ENCODE measurements at places on chromosomes 5 and 9. TPM values are rescaled to one million over a fixed set of nuclear protein-coding genes. Genes with fewer than 3 reads are reported as not detected.

The SPINK13 gene
- polyA plus RNA-seq = not detected

The FAM200C gene
- polyA plus RNA-seq = 0.57 TPM

The FGF1 gene
- polyA plus RNA-seq = 0.08 TPM

The PCDHGB3 gene
- polyA plus RNA-seq = 0.07 TPM

The FOXD4L5 gene
- not detected for polyA plus RNA-seq

The SELENOP gene
- polyA plus RNA-seq = 1,788 TPM

The CNTNAP3 gene
- 0.96 TPM for polyA plus RNA-seq

The ANKRD20A1 gene
- polyA plus RNA-seq = 1.3 TPM

The PTGES2 gene
- polyA plus RNA-seq = 28.2 TPM

The QRFP gene
- polyA plus RNA-seq = not detected

The SPOCK1 gene
- 0.18 TPM for polyA plus RNA-seq

The MSX2 gene
- polyA plus RNA-seq = 0.09 TPM

The SLC45A2 gene
- polyA plus RNA-seq = 0.01 TPM

The ECM2 gene
- polyA plus RNA-seq = 14.1 TPM

DNA sequence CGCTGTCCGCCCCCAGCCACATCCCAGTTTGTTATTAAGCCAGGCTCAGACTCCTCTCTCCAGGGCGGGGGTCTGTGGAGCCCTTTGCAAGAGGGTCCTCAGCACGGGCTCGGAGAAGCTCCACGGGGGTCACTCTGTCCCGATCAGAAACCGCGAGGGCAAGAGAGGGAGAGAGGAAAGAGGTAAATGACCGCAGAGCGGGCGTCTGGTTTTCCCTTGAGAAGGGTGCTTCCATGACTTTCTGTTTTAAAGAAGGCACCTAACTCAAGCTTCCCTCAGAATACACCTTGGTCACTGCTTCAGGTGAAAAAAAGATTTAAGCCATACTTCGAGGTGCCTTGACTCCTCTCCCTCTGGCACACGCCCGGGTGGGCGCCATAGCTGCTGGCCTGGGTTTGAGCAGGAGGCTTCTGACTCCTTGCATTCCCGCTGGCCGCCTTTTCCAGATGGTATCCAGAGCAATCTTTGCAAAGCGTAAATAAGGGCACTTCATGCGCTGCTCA, 5.8 kb upstream of the TERT start:
- no peak for DNase-seq

GRCh38 chr9:87603854-87604490, 106.3 kb downstream of the DAPK1 start:
- DNase-seq = no peak

GRCh38 chr9:120926397-120926928, at the start of gene TRAF1:
TSS of gene TRAF1 (minus strand) at chr9:120926796. CDS start at chr9:120926075, 721 bp downstream.
- no peak for DNase-seq

DNA sequence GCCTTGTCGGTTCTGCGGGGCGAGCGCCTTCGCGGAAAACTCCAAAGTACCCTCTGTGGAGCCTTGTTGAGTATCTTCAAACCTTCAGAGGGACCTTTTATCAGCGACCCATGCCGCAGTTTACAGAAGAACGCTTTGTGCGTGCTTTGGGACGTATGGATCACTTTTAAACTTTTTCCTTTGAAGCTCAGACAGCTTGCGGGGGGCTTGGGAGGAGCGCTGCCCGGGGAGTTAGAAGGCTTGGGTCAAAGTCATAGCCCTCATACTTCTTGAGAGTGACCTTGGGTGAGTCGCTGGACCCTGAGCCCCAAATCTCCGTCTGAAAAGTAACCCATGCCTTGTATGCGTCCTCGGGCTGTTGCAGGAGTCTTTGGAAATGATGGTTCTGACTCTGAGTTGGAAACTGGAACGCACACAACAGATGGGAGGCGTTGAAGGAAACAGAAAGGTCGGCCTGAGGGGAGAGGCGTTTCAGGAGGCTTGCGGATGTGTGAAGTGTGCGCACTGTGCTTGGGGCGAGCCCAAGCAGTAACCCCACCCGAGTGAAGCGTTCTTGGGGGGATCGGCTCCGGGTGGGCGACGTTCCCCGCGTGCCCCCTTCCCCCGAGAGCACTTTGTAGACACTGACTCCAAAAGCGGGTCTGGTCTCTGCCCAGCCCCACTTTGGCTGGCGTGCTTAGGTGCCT, 661 bp upstream of the SLC25A51 start:
- DNase-seq = peak; percentile 55

- DNase-seq = peak; percentile 43
Measured at GRCh38 chr9:89919171-89919681, 314.4 kb downstream of the GADD45G start.

- DNase-seq = no peak
Measured at GRCh38 chr9:79255651-79256260, 316.0 kb upstream of the TLE4 start.

- no peak for DNase-seq
Measured at GRCh38 chr5:160479220-160479619, 57.6 kb downstream of the PTTG1 start.

DNA sequence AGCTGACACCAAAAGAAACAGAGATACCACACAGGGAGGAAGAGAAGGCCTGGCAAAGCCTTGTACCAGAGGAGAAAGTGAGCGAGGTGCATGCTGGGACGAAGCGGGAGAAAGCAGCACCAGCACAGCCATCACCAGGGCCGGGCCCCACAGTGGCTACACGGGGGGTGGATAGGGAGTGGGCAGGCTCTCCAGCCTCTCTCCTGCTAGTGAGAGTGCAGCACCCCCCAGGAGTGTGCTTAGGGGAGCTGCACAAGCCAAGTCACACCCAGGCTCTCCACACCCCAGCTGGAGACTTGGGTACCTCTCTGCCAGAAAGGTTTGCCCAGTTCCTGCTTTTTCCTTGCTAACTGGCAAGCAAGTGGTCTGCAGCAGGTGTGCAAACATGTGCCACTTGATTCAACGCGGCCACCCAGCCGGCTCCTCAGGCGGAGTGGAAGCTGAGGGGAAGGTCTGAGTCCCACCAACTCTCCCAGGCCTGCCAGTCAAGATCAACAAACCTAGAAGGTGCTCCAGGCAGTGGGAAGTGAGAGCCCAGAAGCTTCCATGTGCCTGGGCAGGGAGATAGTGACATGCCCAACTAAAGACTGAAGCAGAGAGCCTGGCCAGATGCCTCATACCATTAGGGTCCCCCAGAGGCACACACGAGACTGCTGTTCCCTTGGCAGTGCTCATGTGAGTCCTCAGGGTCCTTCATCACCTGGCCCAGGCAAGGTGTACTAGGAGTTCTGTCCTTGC, 39.9 kb downstream of the BICD2 start:
- no peak for DNase-seq

DNA sequence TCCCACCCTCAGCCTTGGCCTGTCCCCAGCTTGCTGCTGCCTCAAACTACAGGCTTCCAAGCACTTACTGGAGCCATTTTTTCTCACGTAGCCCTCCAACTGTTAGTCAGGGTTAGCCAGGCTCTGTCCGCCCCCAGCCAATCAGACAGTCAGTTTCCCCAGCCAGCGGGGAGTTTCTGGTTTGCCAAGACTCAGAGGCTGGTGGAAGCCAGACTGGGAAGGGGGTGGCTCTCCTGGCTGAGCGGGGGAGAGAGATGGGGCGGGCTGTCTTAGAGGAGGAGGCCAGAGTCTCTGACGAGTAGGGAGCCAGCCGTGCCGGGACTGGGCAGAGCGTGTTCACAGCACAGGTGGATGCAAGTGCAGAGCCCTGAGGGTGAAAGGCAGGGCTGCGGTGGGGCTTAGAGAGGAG, 15.3 kb downstream of the PROP1 start:
- DNase-seq = no peak

- no peak for DNase-seq
Measured at GRCh38 chr5:143200781-143201398, 202.6 kb downstream of the NR3C1 start.

DNA sequence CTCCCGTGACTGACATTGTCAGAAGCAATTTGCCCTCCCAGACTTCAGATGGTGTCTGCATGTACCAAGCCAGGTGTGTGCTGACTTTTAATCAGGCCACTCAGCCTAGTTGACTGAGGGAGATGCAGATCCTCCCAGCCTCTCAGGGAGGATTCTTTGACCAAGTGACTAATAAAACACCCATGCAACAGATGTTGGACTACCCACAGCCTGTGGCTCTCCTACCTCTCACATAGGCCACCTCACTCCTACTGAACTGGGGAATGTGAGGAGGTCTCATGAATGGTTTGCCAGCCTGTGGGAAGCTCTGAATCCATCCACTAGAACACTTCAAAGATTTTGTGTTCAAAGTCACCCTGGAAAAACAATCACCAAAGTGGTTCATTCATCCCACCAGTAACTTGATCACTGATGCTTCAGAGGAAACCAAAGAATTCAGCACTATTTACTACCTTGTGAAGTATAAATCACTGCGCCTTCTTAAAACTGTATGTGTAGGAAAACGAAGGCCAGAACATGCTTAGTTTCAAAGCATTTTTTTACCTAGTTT, 80.1 kb downstream of the ESM1 start:
- no peak for DNase-seq

- no peak for DNase-seq
Measured at GRCh38 chr5:90263102-90263820, 146.3 kb downstream of the CETN3 start.

GRCh38 chr5:59652449-59652848, 241.1 kb downstream of the PDE4D start:
- DNase-seq = no peak

- no peak for DNase-seq
Measured at GRCh38 chr5:133691448-133691847, 79.1 kb upstream of the FSTL4 start.

DNA sequence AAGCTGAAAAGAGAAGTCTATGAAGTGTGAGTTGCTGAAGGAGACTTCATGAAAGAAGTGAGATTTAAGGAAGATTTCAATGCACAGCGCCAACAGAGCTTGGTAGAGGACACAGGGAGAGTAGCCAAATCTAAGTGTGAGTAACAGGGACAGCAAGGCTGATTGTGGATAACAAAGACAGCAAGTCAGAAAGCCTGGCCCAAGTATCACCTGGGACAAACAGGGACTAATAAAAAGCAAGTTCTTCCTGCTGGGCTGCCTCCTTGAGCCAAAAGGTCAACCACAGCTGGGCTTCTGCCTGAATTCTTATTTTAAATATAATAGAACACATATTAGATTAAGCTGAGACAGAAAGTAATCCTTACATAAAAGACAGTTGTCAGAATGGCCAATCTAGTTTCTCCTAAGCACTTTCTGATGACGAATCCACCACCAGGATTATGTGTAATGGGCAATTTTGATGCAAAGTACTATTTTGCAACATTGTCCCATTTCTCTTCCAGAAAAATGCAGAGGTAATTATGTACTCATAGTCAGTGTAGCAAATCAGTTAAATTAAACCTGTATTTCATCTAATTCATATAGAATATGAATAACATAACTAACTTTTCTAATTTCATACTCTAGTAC, 73.8 kb downstream of the MAPKAP1 start:
- no peak for DNase-seq

- DNase-seq = no peak
Measured at GRCh38 chr9:95793924-95794828, 81.3 kb upstream of the ERCC6L2 start.

DNA sequence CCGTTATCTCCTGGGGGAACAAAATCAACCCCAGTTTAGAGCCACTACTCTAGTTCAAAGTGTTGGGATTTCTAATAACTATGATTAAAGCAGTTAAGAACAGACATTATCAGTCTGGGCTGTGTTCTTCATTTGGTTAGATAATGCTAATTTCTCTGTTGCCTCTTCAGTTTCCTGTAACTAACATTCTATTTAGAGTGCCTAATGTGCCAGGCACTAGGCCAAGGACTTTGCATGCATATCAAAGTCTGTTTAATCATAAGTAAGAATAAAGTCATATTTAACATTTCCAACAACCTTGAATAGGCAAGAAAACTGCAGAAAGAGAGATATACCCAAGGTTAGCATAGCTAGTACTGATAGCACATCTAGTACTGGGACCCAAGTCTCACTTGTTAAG, 68.4 kb downstream of the TNPO1 start:
- no peak for DNase-seq

GRCh38 chr9:6068983-6069382, 53.6 kb upstream of the RANBP6 start:
- no peak for DNase-seq

- DNase-seq = no peak
Measured at GRCh38 chr9:133261103-133261752, 13.8 kb downstream of the ABO start.

DNA sequence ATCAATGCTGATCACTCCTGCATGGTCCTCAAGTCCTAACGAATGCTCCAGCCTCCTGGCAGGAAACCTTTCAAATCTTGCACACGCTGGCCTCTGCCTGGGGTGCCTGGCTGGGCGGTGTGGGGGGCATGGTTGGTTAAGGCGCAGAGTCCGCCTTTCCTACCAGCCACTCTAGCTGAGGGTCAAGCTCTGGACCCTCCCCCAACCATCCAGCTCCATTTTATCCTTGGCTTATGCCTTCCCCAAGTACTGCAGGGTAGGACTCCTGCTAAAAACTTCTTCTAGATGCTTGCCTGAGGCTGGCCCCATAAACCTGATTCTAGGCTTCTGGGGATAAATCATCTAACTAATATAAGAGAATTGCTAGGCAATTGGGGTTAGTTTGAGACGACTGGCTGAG, 808 bp upstream of the MVB12B start:
- DNase-seq = no peak

GRCh38 chr9:26066237-26066636, 388.0 kb upstream of the TUSC1 start:
- DNase-seq = no peak

GRCh38 chr5:76805821-76806505, 12.9 kb upstream of the F2RL1 start:
- DNase-seq = no peak

GRCh38 chr5:154197801-154198491, 7.4 kb downstream of the GALNT10 start:
- no peak for DNase-seq

DNA sequence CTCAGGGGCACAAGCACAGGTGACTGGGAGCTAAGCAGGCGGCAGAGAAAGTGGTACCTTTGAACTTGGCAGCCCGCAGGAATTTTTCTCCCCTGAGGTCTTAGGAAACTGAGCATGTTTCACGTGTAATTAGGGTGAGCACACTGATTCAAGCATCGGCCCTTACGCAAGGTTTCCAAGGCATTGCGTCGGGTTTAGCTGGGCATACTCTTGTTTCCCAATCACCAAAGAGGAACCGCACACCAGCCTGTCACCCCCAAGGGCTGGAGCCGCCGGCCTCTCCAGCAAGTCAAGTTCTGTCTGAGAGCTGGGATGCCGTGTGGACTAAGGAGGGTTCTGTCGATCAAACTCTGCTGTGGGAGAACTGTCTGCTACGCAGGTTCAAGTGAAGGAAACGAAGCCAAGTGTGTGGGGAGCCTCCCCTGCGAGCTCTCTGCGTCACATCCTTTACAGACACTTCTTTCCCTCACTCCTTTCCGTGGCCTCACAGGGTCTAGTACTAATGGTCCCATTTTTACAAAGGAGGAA, 53.0 kb downstream of the ERGIC1 start:
- no peak for DNase-seq

GRCh38 chr9:110517483-110517882, 62.1 kb downstream of the SVEP1 start:
- no peak for DNase-seq

GRCh38 chr9:134046894-134047681, 20.7 kb downstream of the BRD3 start:
- no peak for DNase-seq

DNA sequence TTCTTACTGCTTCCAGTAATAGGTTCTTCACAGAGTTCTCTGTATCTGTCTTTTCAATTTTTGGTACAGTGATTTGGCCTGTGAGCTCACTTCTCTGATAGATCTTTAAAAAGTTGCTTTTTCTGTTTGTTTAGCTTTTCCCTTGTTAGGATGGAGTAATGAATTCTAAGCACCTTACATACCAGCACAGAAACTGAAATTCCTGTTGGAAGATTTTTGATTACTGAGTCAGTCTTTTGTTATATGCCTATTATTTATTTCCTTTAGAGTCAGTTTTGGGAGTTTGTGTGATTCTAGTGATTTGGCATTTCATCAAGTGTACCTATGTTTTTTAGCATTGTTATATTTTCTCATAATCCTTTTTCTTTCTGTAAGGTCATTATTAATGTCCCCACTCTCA, 37.6 kb upstream of the IPPK start:
- DNase-seq = no peak

Measured in liver (tissue), 10 donors.